ENCODE measurements at places on chromosomes 6 and 20.
A peak's percentile ranks its signal among the peaks of the same experiment; 100 is the strongest.

GRCh38 chr6:79646006-79646405, 14.9 kb downstream of the SH3BGRL2 start:
- no peak for DNase-seq

DNA sequence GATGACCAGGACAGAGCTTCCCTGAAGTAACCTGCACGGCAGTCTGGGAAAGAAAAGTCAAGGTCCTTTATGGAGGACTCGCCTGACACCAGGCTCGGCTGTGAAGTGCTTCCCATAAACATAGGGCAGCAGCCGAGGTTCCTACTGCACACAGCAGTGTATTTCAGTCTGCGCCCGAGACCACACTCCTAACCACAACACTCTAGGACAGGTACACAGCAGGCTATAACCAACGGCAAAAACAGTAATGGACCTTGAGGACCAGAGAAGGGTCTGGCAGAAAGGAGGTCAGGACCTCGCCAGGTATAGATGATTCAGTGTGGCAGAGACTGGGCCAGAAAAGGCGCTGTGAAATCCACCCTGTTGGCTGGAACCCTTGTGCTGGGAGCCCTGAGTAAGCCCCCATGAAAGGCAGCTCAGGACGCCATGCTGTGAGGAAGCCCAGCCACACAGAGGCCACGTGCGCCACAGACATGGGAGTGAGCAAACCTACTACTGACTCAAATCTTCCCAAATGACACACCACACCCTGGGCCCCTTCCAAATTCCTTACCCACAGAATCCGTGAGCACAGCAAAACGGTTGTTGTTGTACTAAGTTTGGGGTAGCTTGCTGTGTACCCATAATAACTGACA, 129.6 kb upstream of the CST7 start:
- DNase-seq: no peak

DNA sequence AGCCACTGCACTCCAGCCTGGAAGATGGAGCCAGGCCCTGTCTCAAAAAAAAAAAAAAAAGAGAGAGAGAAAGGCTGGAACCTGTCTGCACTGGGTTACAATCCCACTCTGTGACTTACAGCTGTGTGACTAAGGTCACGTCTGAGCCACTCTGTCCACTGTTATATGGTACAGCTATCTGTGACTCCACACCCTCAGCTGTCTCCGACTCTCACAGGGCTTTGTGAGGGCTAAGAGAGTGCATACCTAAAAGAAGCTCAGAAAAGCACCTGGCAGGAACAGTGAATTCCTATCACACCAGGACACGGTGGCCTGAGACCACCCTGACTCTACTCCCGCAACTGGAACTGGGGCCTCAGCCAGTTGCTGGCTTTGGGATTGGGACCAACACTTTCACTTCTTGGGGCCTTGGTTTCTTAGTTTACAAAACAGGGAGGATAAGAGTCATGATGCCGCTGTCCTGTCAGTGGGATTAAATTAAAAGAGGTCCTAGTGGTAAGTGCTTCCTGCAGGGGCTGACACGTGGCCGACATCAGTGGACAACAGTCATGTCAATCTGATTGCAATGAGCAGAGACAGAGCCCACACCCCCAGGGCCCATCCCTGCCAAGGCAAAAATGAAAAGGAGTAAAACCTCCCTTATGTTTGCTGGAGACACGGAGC, 5.7 kb upstream of the CD93 start:
- no peak for DNase-seq

DNA sequence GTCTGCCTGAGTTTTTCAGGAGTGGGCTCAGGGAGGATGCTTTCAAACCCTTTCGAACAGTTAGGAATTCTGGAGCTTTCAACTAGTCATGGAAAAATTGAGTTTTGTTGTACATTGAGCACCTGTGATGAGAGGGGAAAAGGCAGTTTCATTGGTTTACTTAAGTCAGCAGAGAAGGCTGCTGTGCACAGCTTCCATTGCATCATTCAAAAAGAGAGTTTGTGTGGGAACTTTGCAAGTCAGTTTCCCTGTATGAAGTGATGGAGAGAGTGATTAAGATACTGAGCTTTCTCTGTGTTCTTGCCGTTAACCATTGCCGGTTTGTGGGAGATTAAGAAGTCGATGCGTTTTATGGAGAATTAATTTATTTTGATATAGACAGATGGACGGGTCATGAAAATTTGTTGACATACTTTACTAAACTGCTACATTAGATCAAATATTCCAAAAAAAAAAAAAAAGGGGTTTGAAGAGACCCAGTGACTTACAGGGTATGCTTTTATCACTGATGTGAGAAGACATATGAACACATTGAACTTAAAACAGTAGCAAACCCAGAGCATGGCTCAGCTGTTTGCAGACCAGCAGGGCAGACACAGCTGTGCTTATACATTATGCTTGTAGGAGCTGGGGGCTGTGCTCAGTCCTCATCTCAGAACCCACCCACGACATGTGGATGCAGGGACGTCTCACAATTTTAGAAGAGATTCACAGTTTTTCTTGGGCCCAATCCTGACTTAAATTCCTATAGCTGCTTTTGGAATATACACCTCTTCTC, 234.1 kb downstream of the SOX4 start:
- no peak for DNase-seq

DNA sequence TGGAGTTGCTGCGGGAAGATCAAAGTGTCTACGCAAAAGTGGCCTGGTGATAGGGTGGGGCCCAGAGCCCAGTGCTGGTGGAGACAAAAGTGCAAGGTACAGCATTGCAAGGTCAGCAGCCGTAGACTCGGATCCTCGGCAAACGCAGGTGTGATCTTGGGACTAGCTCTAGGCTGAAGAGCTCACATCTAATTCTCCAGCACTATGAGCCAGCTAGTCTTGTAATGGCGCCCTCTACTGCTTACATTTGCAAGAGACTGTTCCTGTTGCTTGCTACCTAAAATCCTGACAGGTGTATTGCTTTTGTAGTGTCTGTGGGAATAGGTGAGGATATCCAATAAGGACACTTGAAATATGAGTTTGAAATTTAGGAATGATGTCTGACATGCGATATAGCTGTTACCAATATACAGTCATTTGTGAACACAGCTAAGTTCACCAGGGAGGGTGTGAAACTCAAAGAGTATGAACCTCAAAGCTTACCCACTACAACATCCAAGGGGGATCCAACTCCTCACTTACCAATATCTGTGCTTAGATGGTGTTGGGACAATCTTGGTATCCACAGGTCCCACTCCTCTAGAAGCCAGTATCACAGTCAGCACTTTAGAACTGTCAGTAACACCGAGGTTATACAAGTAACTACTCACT, 58.4 kb downstream of the PDE7B start:
- DNase-seq: peak; percentile 14

DNA sequence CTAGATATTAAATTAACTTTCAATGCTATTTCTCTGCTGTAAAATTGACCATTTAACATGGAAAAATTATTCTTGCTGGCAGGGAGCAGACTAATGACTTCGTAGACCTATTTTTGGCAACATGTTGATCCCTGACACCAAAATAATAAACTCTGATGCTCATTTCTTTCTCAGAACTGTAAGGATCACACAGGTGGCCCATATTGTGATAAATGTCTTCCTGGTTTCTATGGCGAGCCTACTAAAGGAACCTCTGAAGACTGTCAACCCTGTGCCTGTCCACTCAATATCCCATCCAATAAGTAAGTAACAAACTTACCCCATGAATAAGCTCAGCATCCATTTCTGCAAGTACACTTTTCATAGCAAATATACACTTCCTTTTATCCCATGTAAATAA, 387.5 kb downstream of the LAMA2 start:
- DNase-seq: no peak

GRCh38 chr6:166355552-166355951, 13.2 kb upstream of the SFT2D1 start:
- DNase-seq: no peak

DNA sequence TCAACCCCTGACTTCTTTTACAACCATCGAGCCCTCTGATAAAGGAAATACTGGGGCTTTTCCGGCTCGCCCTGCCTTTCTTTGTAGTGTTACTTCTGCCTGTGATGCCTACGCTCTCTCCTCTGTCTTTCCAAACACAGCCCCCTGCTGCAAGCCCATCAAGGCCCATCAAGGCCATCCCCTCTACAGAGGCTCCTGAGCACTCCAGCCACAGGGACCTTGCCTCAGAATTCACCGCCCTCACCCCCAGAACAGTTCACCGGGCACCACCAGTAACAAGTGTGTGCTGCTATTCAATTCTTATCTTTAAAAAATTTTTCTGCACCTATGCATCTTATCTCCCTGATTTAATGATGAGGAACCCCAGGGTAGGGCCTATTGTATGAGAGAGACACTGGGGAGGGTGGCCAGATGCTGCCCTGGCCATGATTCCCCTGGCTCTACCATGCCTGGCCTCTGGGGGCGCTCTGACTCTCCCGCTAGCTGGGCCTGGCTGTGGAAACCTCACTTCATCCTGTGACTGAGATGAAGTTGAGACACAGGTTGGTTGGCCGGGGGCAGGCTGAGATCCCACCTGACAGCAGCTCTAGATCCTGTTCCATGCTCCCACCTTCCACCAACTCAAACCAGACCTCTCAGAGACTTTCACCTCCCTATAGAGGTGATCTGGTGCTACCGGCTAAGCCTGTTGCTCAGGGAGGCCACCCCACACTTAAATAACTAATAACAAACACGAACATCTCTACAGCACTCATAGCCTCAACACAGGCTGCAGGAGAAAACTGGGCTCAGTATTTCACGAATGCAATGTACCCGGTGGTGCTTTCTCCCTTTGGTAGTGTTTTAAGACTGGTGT, 19.2 kb upstream of the GLP1R start:
- DNase-seq: peak; percentile 18

GRCh38 chr6:76381612-76382011, 309.1 kb upstream of the IMPG1 start:
- DNase-seq: no peak

Measured in stimulated activated CD4-positive, alpha-beta T cell treated with anti-CD3 and anti-CD28 coated beads, Interleukin-1b, Interleukin-23, amount 100 ng/mL, for 1 hour (primary cell).